CD4-positive, alpha-beta T cell treated with Interleukin-17A for 4 hours (primary cell): ENCODE measurements at places on chromosomes 11 and 22.
A peak's percentile ranks its signal among the peaks of the same experiment; 100 is the strongest.

DNA sequence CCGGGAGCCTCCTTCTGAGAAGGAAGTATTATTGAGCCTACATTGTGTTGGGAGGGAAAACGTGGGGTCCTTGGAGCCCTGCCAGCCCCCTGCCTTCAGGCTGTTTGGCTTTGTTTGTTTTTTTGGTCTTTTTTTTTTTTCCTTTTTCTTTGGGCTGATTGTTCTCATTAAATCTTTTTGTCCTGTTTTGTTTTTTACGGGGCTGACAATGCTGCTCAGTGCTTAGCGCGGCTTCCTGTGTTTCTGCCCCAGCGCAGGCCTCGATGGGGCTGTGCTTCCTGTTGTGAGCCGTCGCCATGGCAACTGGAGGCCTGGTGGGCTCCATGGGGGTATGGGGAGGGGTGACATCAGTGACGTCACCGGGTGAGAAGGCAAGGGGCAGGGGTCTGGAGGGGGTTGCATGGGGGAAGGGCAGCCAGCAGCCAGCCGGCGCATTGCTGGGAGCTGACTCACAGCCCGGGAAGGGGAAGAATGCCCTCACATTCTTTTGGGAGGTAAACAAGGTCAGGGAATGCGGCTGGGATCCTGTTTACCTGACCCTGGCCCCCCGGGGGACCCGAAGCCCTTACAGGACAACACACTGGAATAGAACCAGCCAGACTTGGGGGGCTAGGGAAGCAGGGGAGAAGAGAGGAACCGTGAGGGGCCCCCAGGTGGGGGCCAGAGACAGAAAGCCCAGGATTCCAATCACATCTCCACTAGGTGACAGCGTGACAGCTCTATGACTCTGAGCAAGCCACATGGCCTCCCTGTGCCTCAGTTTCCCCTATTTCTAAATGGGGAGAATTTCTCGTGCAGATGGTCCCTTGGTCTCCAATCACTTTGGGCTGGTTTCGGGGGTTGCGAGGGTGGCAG, 22.2 kb upstream of the CBX7 start:
- peak; percentile 90 for DNase-seq

DNA sequence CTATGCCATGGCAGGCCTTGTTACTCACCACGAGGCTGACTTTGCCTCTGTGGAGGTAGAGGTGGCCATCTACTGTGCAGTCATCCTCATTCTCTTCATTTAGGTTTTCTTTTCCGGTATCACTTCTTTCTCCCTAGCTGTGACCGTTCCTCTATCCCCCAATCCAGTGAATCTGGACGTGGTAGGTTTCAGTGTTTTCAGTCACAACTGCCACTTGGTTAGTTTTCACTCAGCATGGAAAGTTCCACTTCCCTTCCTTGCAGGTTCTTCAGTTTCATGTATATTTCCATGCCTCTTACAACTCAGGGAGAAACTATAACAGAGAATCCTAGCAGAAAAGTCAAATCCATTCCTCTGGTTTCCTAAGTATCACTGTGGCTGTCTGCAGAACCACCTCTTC, 1.9 kb downstream of the HPS4 start:
- no peak for DNase-seq

DNA sequence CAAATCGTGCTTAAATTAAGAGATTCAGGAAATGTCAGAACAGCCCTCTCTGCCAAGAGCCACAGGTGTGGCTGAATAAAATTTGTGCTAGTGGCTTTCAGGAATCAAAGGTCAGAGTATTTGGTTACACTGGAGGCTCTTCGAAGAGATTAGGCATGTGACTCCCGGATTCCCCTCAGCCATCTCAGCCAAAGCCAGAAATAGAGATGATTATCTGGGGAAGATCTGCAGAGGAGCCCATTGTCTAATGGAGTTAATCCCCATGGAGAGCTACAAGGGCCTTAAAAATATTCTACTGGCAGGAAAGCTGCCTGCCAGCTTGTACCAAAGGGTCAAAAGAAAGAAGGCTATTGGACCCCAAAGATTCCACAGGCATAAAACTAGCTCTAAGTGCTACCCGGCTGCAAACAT, 1259.5 kb downstream of the TBC1D22A start:
- DNase-seq, result no peak

DNA sequence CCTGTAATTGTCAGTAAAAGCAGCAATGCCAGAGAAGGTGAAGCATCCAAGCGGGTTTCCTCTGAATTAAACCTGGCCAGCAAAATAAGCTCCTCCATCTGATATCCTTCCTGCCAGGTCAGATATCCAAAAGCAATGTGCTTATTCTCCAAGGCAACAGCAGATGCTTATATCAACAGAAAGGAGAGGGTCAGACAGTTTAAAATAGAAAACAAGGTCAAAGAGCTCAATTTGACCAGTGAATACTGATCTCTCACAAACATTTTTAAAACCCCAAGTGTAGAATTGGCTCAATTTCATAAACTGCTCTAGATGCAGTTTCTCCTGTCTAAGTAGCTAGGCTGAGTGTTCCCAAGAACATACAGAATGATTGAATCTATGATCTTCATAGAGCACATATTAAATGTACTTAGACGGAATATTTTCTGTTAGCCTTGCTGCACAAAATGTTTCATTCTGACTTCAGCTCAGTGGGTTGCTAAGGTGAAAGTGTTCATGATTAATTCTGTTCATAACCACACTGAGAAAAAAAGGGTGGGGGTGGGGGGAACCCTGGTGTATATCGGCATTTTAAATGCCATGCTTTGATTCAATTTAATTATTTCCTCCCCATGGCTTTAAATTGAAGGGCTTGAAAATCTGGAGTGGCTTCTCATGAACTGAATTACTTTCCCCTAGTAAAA, 174.2 kb upstream of the ARHGAP20 start:
- no peak for DNase-seq

DNA sequence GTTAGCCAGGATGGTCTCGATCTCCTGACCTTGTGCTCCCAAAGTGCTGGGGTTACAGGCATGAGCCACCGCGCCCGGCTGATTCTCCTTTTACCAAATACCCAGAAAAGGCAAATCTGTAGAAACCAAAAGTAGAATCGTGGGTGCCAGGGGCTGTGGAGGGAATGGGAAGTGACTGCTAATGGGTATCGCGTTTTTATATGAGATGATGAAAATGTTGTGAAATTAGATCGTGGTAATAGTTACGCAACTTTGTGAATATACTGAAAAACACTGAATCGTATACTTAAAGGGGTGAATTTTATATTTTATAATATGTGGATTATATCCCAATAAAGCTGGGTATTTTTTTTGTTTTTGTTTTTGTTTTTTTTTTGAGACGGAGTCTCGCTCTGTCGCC, 48.2 kb upstream of the CREB3L1 start:
- no peak for DNase-seq

GRCh38 chr11:123430721-123431497, 840 bp downstream of the GRAMD1B start:
- DNase-seq, result peak; percentile 67

- peak; percentile 5 for DNase-seq
Observed at GRCh38 chr11:31995525-31996094, 95.3 kb upstream of the RCN1 start.

GRCh38 chr11:79926707-79927106, 485.9 kb upstream of the TENM4 start:
- DNase-seq, result no peak

DNA sequence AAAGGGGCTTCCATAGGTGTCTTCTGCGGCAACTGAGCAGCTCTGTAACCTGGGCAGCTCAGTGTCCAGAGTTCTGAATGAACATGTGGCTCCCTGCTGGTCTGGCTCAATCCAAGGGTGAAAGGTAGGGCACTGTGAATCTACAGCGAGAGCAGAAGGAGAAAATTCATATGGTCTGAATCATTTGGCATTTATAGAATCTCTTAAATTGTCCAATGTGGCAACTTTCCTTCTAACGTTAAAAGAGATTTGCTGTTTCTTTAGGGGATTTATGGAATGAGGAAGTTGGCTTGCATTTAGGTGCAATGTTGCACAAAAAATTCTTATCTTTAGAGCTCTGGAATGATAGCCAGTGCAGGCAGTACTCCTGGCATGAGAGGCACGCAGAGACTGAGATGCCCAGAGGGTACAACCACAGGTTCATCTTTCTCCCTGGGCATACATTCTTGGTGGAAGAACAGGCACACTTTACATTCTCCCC, 17.0 kb downstream of the ATXN10 start:
- no peak for DNase-seq

DNA sequence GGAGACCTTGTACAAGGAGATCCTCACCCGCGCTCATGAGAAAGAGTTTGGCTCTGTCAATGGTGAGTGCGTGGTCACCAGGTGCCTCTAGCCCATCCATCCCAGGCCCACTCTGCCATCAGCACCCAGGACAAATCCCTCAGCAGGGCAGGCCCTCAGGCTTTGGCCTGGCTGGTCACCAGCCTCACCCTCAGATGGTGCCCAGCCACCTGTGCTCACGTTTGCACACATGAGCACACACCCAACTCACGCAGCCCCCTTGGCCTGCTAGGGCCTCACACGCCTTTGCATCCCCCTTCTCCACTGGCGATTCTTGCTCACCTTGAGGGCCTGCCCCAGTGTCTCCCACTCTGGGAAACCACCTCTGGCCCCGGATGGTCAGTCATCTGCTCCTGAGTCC, 4.1 kb upstream of the RAB1B start:
- no peak for DNase-seq

GRCh38 chr11:72223615-72224563, 678 bp upstream of the INPPL1 start:
- peak; percentile 72 for DNase-seq
